ELF-1 (cell line): ENCODE measurements at places on chromosomes 12 and 14.

GRCh38 chr14:50000380-50001150, 107.7 kb downstream of the ARF6 start:
- DNase-seq: peak; percentile 95

DNA sequence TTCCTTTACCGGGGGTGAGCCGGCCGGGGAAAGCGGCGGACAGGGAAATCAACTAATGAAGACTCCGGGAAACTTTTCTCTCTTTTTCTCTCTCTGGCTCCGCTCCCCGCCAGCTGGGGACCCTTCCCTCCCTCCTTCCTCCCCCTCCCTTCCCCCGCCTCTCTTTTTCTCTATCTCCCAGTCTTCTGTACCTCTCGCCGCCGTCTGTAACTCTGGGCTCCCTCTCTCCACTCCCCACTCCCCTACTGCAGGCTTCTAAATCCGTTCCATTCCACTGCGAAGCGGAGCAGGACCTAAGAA, 6.9 kb upstream of the HOXC11 start:
- DNase-seq: no peak

GRCh38 chr12:26318661-26319068, 123.3 kb downstream of the SSPN start:
- peak; percentile 45 for DNase-seq

DNA sequence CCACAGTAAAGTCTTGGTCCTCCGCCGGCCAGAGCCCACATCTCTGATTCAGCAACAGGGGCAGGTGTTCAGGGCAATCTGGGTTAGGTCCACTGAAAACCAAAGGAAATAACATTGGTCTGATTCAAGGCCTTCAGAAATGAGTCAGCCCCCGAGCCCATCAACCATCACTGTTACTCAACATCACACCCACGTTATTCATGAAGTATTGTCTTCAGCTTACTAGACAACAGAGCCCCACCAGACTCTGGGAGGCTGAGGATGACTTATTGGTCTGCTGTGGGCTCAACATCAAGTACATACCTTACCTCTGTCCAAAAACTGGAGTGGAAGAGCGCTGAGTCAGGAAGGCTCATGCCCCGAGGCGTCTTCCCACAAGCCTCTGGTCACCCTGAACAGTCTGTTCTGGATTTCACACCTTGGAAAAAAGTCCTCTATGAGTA, 97.5 kb downstream of the ZFP36L1 start:
- DNase-seq: no peak

- no peak for DNase-seq
Observed at GRCh38 chr12:52049286-52049685, 2.0 kb upstream of the NR4A1 start.

DNA sequence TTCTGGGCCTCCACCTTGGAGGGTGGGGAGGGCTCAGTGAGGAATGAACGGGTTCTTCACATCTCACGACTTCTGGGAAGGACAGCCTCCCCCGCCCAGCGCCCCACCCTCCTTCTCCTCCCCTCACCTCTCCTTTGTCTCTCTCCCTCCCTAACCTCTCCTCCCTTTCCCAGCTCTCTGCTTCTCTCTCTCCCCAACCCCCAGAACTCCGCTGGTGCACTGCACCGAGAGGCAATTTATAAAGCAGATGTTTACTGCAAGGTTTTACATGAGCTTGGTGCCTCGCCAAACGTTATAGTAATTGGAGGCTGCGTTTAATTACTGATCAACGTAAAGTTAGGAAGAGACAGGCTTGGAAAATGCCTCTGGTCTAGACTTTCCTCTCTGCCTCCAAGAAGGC, 42.9 kb upstream of the FAM222A start:
- DNase-seq: peak; percentile 37
